Activated CD4-positive, alpha-beta T cell treated with anti-CD3 and anti-CD28 coated beads, Interleukin-2, amount 50 U/mL, for 1 hour (primary cell): ENCODE measurements at places on chromosomes 12 and 14.

- no peak for DNase-seq
Measured at GRCh38 chr14:67908052-67908754, 88.6 kb downstream of the RAD51B start.

- no peak for DNase-seq
Measured at GRCh38 chr14:57883061-57883460, 17.2 kb upstream of the SLC35F4 start.

- no peak for DNase-seq
Measured at GRCh38 chr12:843609-844008, 91.2 kb downstream of the WNK1 start.

- no peak for DNase-seq
Measured at GRCh38 chr14:36085861-36086260, 90.7 kb downstream of the PTCSC3 start.

DNA sequence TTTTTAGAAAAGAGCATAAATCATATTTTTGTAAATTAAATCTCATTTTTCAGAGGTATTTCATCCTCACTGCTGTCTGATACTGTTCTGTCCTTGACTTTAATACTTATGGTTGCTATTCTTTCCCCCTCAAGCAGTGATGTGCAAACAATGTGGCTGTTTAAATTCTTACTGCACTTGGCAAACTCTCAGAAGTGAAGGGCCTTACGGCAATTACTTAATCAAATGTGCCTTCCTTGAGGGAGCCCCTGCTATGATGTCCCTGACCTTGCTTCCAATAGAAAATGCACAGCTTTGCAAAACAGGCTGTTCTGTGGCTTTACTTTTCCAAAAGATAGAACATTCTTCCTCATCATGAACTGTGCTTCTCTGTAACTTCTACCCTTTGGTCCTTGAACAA is 35.2 kb downstream of the UBE3B start:
- DNase-seq: no peak
